ENCODE measurements at places on chromosomes 6 and 20.

GRCh38 chr20:9066191-9066590 is 2.7 kb upstream of the PLCB4 start:
- no peak for DNase-seq

DNA sequence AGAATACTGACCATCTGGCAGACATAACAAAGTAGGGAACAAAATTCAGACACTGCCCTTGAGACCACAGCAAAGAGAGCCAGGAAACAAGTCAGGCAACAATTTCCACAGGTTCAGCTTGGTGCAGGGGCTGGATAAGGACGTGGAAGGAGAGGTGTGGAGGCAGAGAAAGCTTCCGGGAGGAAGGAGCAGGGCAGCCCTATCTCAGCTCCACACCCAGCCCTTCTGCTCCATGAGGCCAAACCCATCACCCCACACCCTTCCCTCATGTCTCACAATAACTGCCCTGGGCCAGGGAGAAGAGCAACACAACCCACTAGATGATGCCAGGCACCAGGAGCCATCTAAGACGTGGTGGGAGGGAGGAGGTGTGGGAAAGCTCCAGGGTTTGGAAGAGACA is 5.8 kb downstream of the SNHG17 start:
- DNase-seq: no peak

GRCh38 chr20:1160991-1161390 is 23.8 kb downstream of the TMEM74B start:
- DNase-seq: no peak

GRCh38 chr6:25706314-25707014 is 48.1 kb upstream of the SLC17A4 start:
- no peak for DNase-seq

DNA sequence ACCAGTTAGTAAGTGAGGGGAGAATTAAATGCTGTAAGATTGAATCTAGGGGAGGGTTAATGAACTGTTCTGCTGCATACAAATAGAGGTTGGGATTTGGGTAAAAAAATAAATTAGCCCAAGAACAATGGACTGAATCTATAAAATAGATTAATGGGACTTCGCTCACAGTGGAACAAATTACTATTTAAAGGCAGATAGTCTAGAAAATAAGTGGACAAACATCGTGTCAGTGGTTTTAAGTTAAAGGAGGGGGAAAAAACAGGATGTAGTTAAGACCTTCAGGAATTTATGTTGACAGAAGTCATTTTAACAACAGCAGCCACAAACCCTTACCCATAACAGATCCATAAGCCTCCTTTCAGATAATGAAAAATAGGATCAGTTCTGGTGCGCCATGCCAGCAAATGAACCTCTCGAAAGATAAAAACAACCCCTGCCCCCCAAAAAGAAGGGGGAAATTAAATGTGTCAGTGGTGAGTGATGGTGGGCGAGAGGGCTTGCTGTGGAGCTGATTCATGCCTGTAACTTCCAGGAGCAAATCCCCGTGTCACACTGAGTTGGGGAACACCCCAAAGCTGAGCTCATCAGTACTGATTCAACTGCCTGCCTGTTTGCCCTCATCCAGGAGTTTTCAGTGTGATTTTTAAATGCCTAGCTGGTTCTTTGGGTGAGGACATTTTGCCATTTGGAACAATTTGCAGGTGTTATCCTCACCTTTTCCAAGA is 86.8 kb downstream of the PPP1R14C start:
- DNase-seq: no peak

- DNase-seq: no peak
Observed at GRCh38 chr20:3494218-3494617, 23.4 kb downstream of the ATRN start.

DNA sequence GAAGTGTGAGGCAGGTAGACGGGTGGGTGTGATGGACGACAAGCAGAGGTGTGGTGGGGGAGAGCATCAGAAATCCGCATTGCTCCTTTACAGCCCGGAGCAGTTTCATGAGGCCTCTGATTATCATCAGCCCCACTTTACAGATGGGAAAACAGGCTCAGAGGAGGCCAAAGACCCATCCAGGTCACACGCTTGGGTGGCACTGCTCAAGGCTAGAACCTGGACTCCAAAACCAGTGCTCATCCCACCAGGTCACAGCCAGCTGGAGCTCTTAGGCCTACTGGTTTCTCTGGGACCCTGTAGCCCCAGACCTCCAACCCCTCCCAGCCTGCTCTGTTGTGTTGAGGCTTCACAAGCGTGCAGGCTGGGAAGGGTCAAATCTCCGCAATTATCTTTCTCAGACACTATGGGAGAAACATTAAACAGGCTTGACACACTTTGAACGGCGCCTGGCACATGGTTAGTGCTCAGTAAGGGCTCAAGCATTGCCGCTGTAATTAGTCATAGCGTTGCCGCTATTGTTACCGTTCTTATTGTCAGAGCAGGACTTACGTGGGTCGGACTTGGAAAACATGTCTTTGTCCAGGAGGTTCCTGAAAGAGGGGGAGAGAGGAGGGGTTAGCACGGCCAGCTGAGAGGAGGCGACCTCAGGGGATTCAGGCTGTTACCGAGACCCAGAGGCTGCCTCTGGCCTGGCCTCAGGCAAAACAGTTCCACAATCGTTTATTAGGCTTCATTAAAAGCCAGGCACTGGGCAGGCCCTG is 16.6 kb downstream of the CPNE5 start:
- no peak for DNase-seq

GRCh38 chr6:46985943-46986342 is 56.2 kb downstream of the ADGRF1 start:
- no peak for DNase-seq

DNA sequence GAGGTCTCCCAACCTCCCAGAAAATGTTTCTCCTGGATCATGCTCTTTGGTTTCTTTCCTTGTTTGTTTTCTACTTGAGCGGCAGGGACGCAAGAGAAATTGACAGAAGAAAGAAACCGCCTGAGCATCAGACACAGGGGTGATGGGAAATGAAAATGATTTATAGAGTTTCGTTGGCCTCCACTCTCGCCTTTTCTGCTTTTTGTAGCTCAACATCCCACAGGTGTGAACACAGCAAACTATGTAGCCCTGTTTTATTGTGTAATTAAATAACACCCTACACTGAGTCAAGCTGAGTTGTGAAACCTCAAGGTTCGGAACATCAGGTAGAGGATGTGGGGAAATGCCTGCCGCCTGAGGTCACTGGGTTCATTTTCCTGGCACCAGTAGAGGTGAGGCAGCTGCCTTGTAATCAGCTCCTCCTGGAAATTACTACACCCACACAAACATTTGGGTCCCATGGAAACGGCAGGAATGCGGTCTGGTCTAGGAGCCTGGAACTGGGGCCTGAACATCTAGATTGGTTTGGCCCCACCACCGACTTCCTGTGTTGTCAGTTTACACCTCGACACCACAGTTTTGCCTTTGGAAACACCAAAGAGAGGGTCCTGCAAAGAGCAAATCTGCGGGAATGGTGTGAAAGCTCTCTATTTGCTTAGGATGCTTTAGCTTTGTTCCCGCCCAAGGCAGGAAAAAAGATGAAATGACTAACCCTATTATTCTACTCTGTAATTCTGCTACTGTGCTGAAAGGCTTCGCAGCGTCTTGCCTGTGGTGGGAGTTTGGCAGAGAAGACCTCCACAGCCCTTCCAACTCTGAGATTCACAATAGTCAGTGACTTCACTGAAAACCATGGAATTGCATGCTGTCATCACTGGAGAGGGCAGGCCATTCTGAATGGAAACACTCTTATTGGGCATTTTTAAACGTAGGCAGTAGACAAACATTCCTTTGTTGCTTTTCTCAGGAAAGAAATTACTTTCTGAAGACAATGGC is 53.0 kb downstream of the ADAT2 start:
- DNase-seq: peak; percentile 28

DNA sequence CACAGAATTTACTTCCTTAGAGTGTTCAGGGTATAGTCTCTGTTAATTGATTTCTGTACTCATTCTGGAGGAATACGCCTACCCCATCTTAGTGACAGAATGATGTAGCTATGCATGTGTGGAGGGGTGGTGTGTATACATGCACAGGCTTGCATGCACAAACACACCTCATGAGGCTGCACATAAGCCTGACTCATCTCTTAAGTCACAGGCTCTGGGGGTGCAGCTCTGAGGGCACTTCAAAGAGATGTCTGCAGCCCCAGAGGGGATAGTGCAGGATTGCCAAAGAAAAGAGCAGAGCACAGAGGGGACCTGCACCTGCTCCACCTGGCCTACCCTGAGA is 24.6 kb downstream of the TBX18 start:
- DNase-seq: no peak

- no peak for DNase-seq
Observed at GRCh38 chr20:40781327-40782042, 92.4 kb upstream of the MAFB start.

DNA sequence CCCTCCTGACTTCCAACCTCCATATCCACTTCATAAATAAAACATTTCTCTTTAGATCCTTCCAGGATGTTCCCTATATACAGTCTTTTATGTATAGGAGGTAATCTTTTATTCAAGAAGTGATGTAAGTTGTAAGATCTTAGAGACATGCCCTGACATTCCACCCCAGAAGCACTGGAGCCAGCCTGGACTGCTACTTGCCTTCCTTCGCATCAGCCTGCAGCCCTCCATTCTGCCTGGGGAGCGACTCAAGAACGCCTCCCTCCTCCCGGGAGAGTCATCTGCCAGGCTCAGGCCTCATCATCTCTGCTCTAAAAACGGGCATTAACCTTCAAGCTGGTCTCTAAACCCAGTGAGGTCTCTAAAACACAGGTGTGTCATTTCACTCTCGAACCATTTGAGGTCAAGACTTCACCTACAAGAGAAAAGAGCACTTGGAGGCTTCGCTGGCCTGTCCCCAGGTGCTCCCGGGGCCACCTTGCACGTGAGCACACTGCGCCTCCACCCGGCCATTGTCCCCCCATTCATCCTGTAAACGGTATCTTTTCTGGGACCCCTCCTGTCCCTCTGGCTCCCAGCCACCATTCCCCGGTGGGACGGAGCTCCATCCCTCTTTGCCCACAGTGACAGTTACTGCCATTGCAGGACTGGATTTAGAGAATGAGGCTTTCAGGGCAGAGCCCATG is 107.5 kb upstream of the PDE10A start:
- no peak for DNase-seq

GRCh38 chr6:137763886-137764285 is 103.2 kb upstream of the TNFAIP3 start:
- DNase-seq: no peak

- DNase-seq: no peak
Observed at GRCh38 chr20:60219984-60220562, 261.9 kb downstream of the CDH26 start.

DNA sequence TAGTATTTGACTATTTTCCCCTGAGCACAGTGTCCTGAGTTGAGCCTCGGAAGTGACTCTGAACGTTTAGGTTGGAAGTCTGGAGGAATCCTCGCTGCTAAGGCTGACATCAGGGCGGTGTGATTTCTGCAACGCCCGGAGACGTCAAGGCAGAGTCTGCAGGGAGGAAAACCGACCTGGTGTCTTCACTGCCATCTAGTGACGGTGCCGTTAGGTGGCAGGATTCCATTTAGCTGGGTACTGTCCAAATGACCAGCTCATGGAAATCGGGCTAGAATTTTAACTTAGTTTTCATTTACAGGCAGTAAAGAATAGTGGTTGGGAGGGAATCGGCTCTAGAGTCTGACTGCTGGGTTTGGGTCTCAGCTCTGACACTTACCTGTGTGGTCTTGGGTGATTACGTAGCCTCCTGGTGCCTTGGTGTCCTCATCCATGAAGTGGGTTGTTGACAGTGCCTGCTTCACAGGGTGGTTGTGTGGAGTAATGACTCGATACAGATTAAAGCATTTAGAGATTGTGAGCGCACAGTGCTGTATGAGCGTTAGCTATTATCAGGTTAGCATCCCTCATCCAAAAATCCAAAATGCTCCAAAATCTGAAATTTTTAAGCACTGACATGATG is 35.0 kb downstream of the FOXF2 start:
- DNase-seq: no peak

DNA sequence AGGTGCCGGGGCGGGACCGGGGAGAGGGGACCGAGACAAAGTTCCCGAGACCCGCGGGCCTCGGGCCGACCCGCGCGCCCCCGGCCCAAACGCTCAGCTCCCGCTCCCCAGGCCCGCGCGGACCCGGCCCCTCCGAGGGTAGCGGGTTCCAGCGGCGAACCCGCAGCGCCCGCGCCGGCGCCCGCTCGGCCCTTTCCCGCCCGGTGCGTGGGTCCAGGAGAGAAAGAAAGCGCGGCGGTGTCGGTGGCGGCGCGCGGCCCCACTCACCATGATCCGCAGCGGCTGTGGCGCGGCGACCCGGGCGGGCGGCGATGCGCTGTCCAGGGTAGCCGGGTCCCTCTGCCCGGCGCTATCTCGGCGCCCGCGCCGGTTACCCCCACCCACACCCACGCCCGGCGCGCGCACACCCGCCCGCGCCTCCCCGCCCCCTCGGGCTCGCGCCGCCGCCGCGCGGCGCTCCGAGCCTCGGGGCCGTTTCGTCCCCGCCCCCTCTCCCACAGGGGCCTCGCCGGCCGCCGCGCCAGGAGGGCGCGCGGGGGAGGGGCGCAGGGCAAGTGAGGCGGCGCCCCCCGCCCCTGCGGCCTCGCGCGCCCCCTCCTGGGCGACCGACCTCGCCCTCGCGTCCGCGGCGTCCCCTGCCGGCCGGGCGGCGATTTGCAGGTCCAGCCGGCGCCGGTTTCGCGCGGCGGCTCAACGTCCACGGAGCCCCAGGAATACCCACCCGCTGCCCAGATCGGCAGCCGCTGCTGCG is at the start of gene ELOVL2:
ELOVL2 (minus strand) TSS at position 345 of the 751 bp plus-strand sequence; CDS start at position 270, 75 bp downstream.
- no peak for DNase-seq

DNA sequence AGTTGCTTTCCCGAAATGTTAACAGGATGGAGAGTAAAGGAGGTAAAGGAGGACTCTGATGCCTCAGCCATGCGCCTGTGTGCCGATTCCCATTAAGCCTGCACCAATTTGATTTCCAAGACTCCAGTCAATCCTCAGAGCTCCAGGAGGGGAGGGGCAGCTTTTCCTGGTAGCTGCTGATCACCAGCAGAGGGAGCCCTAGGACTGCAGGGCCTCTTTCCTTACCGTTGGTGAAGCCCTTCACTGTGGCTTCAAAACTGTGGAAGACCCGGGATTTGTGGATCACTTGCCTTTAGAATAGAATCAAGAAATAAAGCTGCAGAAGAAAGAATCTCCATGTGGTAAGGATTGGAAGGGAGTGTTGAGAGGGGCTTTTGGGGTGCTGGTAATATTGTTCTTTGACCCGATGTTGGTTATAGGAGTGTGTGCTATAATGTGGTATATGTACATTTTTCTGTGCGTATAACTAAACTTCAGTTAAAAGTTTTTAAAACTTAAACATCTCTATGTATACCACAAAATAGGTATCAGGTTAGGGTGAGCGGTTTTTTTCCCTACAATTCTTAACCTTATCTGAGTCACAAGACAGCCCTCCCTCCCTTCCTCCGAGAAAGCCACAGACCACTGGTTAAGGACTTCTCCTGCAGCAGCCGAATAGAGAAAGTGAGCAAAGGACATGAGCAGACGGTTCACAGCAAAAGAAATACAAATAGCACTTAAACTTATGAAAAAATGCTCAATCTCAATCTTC is 6.9 kb upstream of the OSER1 start:
- peak; percentile 69 for DNase-seq

GRCh38 chr20:55540013-55540412 is 465.3 kb downstream of the CBLN4 start:
- no peak for DNase-seq

- DNase-seq: peak; percentile 53
Observed at GRCh38 chr20:46361381-46361780, 45.0 kb downstream of the ELMO2 start.
